ENCODE measurements at places on chromosomes 5 and 9.

DNA sequence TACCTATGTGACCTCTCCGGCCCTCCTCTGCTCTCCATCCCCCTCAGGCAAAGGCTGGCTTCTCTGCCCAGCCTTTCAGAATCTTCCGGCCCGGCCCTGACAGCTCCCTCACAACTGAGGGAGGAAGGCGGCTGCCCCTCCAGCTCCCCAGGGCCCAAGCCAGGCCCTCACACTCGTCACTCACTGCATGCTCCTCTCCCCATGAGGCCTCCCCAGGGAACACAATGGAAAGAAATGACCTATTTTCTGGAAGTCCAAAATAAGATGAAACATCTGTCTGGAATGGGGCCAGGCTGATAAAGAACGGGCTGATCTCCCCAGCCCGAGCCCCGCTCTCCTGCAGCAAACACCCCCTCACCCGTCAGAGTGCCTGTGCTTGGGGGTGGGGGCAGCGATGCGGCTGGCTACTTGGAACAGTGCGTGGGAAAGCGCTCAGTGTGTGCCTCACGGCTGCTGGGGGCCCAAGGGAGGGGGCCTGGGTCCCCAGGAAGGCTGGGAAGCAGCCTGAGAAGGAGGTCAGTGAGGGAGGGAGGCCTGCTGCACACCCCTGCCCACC lies 11.3 kb downstream of the PDGFRB start:
- no peak for DNase-seq

- DNase-seq: no peak
Observed at GRCh38 chr9:37503736-37504135, 18.0 kb downstream of the POLR1E start.

- DNase-seq: no peak
Observed at GRCh38 chr9:20289423-20290010, 332.8 kb downstream of the MLLT3 start.

- no peak for DNase-seq
Observed at GRCh38 chr9:35923927-35924763, 14.9 kb downstream of the SPAAR start.

DNA sequence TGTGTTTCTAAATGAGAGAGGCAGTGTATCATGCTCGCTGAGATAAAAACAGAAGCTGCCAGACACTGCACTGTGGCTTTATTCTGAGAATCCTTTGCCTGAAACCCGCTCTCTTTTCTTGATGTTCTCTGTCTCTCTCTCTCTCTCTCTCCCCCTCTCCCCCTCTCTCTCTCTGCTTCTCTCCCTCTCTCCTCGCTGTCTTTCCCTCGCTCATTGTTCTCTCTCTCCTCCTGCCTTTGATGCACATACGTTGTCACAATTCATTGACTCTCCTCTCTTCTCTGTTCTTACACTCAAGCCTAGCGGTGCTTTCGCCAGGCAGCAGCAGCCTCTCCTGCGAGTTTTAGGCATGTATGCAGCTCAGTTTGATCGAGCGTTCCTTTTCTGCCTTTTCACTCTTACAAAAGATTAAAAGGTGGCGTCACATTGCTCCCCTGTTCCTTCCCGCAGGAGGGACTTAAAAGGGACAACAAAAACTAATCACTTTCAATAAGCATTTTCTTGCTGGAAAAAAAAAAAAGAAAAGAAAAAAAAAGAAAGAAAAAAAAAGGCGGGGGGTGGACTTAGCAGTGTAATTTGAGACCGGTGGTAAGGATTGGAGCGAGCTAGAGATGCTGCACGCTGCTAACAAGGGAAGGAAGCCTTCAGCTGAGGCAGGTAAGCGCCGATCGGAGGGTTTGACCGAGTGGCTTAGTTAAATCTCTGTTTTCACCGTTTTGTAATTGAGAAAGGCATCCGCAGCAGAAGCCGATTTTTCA lies 717.9 kb upstream of the WWC1 start:
- DNase-seq: no peak

- DNase-seq: peak; percentile 49
Observed at GRCh38 chr5:178324481-178325310, 92.1 kb upstream of the PHYKPL start.

DNA sequence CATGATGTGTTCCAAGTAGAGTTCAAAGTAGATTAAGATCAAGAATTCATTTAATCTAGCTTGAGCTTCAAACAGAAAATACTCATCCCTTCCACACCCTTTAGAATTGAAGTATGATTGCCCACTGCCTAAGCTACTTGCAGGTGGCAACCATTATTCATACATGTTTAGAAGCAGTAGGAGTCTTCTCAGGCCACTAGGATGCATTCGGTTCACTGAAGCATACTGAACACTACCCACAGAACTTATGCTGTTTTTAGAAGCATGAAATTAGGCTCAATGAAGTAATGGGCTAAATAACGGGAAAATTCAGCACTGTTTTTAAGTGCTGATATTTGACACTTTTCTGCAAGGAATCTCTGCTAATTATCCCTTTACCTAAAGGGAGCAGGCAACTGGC lies 263.4 kb downstream of the DEPDC1B start:
- DNase-seq: no peak

DNA sequence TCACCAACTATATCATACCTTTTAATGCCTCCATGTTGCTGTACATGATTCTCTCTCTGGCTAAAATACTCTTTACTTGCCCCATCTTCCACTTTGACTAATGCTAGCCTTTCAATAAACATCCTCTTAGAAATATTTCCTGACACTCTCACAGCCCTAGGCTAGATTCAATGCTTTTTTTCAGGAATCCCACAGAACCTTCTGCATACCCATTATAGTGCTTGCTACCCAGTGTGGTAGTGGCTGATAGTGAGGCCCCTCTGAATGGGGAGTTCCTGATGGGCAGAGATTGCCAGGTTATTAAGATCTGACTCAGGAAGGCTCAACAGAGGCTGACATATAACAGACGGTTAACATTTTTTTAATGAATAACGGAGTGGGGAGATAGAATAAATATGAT lies 11.6 kb downstream of the SSBP2 start:
- DNase-seq: no peak

GRCh38 chr9:76049341-76049740 lies 158.9 kb downstream of the PCSK5 start:
- no peak for DNase-seq

- no peak for DNase-seq
Observed at GRCh38 chr9:69140123-69140735, 33.8 kb upstream of the TJP2 start.
